Prostate gland (tissue), 2 donors: ENCODE measurements at places on chromosomes 11 and 22. TPM values are rescaled to one million over a fixed set of nuclear protein-coding genes. Genes with fewer than 3 reads are reported as not detected.

- H3K36me3 ChIP-seq, result no peaks in the 10 kb centered on the region
- no peak overlapping the region for H3K27ac ChIP-seq
- DNase-seq, result no peak
- H3K4me1 ChIP-seq, result no peaks in the 10 kb centered on the region
- H3K27me3 ChIP-seq, result no peaks in the 10 kb centered on the region
These were observed 907.7 kb downstream of the BRD1 start for GRCh38 chr22:48919851-48920589.

DNA sequence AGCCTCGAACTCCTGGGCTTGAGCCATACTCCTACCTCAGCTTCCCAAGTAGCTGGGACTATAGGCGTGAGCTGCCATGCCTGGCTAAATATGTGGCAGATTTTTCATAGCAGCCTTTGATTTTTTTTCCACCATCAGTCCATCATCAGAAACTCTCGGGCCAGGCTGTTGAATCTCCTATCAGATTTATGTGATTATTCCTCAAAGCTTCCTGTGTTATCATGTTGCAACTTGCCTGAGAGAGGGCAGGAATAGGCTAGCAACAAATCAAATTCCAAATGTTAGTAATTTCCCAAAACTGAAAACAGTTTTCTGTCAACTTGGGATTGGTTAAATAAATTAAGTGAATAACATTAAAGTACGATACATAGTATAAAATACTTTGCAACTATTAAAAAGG, 3.4 kb downstream of the LRRC51 start:
- H3K27ac ChIP-seq, result peak overlapping the region; percentile 95
- H3K4me3 ChIP-seq, result no peak overlapping the region
- H3K36me3 ChIP-seq, result no peaks in the 10 kb centered on the region
- DNase-seq, result no peak
- no peaks in the 10 kb centered on the region for H3K27me3 ChIP-seq

DNA sequence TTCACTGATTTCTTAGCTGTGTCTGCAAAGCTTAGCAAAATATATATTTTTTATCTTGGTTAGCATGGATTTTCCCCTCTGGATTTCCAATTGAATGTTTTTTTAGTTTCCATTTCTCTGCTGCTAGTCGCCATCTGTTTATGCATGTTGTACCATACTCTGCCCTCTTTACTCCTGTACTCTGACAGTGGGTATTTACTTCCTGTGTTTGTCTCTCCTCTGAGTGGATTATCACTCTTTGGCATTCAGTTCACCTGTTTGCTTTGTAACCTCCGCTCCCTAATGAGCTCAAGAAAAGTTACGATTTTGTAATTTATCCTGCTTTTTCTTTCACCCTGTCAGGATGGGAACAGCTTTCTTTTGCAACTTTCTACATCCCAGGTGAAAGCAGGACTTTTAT, 59.1 kb downstream of the PDHX start:
- no peak overlapping the region for H3K4me3 ChIP-seq
- peaks cover 5% of the 10 kb centered on the region for H3K4me1 ChIP-seq
- H3K27me3 ChIP-seq, result no peaks in the 10 kb centered on the region
- no peaks in the 10 kb centered on the region for H3K36me3 ChIP-seq
- no peak overlapping the region for H3K27ac ChIP-seq

DNA sequence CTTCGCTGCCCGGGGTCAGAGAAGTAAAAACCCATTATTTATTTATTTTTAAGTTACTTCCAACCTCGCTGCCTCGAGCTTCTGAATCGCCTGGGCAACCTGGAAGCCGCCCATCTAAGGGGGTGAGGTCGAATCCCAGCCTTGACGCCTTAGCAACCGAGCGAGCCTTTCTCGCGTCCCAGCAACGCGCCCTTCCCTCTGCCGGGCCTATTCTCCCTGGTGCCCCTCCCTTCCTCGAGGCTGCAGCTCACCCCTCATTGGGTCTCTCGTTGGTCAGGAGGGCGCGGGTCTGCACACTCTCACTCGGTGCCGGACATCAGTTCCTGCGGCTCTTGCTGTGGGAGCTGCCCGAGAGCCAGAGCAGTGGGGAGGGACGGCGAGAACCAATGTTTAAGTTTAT, at the start of gene CCDC81:
TSS of gene CCDC81 (plus strand) at position 302 of the 400 bp plus-strand sequence. CDS start 277 bp downstream, outside the sequence.
- no peaks in the 10 kb centered on the region for H3K4me1 ChIP-seq
- no peaks in the 10 kb centered on the region for H3K36me3 ChIP-seq
- H3K4me3 ChIP-seq, result no peak within 1 kb of the TSS
- no peak within 1 kb of the TSS for H3K27ac ChIP-seq
- H3K27me3 ChIP-seq, result no peaks in the 10 kb centered on the region

- H3K4me1 ChIP-seq, result no peaks in the 10 kb centered on the region
- H3K36me3 ChIP-seq, result no peaks in the 10 kb centered on the region
- no peak overlapping the region for H3K27ac ChIP-seq
These were observed 214.3 kb downstream of the KCNA4 start for GRCh38 chr11:29802522-29802921.

DNA sequence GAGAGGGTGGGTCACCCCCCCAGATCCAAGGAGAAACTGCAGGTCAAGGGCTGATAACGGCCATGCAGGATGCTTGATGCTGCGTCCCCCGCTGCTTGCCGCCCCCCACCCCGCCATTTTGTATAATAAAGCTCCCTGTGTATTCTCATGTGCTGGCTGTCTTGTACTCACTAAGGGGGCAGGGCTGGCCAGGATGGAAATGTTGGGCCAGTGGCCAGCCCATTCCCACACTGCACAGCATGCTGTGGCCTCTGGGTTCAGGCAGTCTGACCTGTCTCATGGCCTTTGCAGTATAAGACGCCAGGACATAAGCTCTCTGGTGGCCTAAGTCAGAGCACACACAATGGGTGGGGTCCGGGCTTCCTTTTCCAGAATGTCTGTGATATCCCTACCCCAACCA, 421 bp upstream of the PRR33 start:
- no peaks in the 10 kb centered on the region for H3K36me3 ChIP-seq
- no peak overlapping the region for H3K27ac ChIP-seq
- H3K4me1 ChIP-seq, result no peaks in the 10 kb centered on the region

TCIRG1 gene
- total RNA-seq, result 118 TPM

GRCh38 chr11:76524919-76525318, 80.1 kb downstream of the EMSY start:
- DNase-seq, result peak; percentile 62
- H3K4me1 ChIP-seq, result peaks cover 5% of the 10 kb centered on the region
- no peaks in the 10 kb centered on the region for H3K36me3 ChIP-seq

DNA sequence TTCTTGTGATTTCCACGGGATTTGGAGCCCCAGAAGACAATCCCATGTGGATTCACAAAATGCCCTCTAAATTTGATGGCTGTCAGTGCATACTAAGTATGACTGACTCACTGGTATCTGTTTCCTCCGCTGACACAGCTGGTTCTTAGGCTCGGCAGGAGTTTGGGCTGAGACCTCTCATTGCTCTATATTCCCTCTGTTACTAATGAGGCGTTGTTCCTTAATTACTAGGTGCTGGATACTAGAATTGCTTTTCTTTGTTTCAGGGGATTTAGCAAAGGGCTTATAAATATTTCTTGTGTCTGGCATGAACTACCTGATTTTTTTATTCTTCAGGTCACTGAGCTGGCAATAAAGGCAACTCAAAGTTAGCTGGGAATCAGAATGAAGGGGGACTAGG, 53.2 kb upstream of the EHF start:
- no peak overlapping the region for H3K27ac ChIP-seq
- no peak overlapping the region for H3K4me3 ChIP-seq
- no peak for DNase-seq
- H3K4me1 ChIP-seq, result no peaks in the 10 kb centered on the region

SLCO2B1 gene
- total RNA-seq, result 6.1 TPM

- no peaks in the 10 kb centered on the region for H3K4me1 ChIP-seq
- no peak overlapping the region for H3K4me3 ChIP-seq
- no peak overlapping the region for H3K27ac ChIP-seq
- no peaks in the 10 kb centered on the region for H3K27me3 ChIP-seq
These were observed 26.5 kb downstream of the KRTAP5-5 start for GRCh38 chr11:1656061-1656441.

DNA sequence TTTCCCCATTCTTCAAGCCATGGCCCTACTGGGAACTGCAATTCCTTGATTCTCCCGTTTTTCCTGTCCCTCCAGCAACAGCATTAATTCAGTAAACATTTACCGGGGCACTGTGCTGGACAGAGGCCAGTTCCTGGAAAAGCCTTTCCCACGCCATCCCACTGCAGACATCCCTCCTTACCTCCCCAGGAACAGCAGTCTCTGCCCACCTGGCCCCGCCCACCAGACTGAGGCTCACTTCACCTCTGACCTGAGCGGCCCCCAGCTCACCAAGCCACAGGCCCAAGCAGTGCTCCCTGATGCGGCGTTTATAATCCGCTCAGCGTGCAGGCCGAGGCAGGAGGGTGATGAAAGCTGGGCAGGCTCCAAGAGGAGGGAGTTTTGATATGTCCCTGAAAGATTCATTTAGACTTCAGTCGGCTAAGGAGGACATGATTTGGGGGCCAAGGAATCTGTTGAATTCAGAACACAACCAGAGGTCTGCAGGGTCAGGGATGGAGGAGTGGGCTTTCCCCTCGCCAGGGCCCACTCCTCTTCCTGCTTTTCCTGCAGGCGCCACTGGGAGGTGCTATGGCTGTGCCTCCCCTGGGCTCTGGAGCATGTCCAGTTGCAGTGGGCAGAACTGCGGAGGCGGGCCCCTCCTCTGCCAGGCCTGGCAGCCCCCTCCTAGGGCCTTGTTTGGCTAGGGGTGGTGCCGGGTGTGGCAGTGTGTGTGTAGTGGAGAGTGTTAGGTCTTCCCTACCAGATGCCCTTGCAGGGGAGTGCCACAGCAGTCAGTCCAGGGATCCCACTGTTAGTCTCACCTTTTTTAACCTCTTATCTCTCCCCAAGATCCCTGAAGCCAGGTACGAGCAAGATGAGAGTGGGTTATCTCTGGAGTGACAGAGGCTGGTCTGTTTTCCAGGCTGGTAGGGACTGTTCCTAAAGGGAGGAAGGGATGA, 1.4 kb upstream of the TAGLN start:
- peak overlapping the region; percentile 82 for H3K27ac ChIP-seq
- H3K36me3 ChIP-seq, result peaks cover 19% of the 10 kb centered on the region
- peak overlapping the region; percentile 36 for H3K4me3 ChIP-seq
- H3K27me3 ChIP-seq, result no peaks in the 10 kb centered on the region

NPAS4 gene
- not detected for total RNA-seq

DNA sequence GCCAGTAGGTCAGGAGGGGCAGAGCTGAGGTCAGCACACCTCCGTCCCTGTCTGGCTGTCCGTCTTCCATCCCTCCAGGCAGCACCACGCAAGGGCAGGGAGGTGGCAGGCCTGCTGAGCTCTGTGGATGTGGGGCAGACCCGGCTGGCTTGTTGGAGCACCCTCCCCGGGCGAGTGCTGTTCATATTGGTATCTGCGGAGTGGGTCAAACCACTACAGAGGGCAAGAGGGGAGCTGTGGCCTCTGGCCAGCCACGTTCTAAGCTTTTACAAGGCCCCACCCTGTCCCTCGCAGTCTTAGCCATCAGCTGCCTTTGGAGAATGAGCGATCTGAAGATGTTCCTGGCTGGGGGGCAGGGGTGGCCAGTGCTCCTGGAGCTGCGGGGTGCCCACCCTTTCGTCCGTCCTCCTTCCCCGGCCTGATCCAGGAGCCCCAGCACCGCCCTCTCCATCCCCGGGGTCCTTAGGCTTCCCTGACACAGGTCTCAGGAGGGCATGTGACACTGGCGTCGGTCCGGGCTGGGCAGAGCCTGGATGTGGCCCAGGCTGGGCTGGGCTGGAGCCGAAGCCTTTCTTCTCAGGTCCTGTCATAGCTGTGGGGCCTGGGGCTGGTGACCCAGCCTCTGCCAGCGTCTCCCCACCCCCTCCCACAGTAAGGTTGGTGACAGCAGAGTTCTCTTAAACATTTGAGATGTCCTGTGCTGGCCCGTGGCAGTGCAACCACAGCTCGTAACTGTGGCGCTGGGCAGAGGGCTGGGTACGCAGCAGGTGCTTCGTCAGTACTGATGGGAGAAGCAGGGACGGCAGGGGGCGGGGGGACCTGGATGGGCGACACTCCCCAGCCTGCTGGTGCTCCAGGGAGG, 31.7 kb upstream of the GRAMD4 start:
- no peaks in the 10 kb centered on the region for H3K27me3 ChIP-seq
- no peak overlapping the region for H3K4me3 ChIP-seq
- no peak overlapping the region for H3K27ac ChIP-seq
- no peaks in the 10 kb centered on the region for H3K36me3 ChIP-seq
- no peaks in the 10 kb centered on the region for H3K4me1 ChIP-seq
